T47D (cell line): ENCODE measurements at places on chromosomes 4 and X.
A peak's percentile ranks its signal among the peaks of the same experiment; 100 is the strongest.

GRCh38 chr4:76745240-76745639 lies 152.7 kb downstream of the SOWAHB start:
- DNase-seq, result no peak

GRCh38 chr4:31803526-31804195 lies 1083.5 kb downstream of the PCDH7 start:
- no peak for DNase-seq

- no peak for DNase-seq
Measured at GRCh38 chrX:130560544-130560943, 158.8 kb downstream of the RBMX2 start.

DNA sequence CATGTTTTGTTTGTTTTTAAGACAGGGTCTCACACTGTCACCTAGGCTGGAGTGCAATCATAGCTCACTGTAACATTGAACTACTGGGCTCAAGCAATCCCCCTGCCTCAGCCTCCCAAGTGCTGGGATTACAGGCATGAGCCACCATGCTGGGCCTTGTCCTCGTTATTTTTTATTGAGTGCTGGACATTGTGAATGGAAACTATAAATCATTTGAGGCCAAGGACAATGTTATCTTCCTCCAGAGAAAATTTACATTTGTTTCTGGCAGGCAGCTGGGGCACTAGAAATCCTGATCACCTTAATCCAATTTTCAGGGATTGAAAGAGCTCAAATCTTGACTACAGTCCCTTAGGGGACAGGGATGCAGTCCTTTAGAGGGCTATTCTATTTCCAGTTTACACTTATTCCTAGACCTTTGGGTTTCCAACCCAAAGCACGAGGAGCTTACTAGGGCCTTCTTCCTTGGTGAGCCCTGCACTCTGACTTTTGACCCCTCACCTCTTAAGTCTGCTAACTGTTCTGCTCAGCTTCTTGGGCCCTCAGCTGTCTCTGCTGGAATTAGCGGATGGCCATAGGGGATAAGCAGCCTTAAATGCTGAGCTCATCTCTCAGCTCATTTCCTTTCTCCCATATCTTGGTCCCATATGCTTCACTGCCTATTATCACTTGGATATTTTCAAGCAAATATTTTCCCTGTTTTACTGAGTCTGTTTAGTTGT lies 23.0 kb upstream of the PDZD4 start:
- DNase-seq, result no peak

GRCh38 chr4:47933840-47934239 lies 19.5 kb upstream of the NFXL1 start:
- DNase-seq, result no peak

DNA sequence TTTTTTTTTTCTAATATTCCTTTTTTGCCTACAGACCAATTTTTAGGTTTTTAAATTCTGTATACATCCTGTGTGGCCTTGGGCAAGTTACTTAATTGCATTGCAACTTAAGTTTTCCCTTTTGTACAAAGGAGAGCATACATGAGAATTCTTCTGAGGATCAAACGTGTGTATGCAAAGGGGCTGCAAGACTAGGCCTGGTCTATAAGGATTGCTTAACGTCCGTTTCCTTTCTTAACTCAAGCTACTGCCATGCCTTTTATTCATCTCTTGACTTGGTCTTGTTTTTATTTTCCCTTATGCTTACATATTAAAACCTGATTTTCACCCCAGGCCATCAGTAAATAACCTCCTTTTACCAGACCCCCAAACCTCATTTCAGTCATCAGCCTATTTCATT lies 13.6 kb downstream of the RBPJ start:
- DNase-seq, result no peak

DNA sequence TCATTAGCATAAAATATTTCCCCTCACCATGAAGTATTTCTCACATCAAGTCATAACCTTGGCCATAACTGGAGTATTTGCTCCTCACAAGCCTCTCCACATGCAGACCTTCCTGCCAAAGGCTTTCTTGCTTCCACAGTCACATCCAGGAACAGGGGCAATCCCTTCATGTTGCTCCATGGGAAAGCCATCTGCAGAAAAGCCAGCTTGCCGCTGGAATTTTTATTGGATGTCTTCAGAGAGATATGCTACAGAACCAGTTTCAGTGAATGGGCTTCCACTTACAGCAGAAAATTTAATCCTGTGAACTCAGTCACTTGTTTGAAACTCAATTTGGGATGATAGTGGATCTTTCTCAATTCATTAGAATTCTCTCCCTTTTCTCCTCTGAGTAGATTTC lies 3.2 kb upstream of the CDKN2AIP start:
- peak; percentile 58 for DNase-seq

DNA sequence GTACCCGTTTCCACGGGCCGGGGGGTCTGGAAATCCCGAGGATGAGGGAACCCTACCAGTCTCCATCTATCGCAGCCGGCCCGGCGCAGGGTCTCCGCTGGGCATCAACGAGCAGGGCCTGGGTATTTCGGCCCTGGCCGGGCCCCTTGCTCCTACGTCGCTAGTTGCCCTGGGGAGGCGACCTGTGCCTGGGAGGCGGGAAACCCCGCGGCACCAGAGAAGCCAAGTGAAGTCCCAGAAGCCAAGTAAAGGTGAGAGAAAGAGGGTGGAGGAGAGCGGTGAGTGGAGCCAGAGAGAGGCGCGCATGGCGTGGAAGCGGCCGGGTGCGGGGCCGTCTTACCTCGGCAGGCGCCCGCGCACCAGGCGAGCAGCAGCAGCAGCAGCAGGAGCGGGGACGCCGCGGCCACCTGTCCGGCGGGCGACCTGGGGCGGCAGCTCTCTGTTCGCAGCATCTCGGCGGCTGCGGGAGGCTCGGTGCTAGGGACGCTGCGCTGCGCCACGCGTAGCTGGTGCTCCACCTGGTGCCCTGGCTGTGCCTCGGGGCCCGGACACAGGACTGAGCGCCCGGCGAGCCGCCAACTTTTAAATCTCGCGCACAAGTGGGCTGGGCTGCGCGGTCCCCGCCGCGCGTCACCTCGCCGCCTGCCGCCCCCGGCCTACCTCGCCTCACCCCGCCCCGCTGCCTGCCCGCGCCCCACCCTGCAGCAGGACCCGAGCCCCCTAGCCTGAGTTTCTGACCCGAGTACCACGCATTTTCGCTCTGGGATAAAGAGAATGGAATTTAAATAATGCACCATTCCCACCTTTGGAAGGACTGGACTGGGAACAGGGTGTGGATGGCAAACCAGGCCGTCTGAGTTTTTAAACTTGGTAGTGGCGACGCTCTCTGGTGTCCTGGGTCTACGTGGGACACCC lies at the start of gene NMU:
Gene NMU, minus strand, starts transcription at position 558 of the 915 bp plus-strand sequence. Its CDS starts 106 bp downstream, at position 452.
- DNase-seq, result peak; percentile 72

DNA sequence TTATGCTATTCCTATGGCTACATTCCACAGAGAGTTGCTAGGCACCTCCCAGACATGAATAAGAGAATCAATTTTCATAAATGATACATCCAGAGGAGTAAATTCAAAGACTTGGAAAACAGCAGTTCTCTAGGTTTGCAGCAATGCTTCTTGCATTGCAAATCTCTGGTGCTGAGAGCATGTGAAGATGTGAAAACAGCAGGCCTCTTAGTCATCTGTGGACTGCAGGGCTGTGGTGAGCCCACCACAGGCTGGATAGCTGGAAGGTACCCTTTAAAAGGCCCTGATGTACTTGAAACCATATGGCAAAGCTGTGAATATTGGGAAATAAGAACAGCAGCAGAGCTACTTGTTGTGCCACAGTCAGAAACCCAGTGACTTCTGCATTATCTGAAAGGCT lies 2135.9 kb downstream of the ARAP2 start:
- DNase-seq, result no peak

- DNase-seq, result no peak
Measured at GRCh38 chr4:16467061-16467460, 240.8 kb upstream of the TAPT1 start.

DNA sequence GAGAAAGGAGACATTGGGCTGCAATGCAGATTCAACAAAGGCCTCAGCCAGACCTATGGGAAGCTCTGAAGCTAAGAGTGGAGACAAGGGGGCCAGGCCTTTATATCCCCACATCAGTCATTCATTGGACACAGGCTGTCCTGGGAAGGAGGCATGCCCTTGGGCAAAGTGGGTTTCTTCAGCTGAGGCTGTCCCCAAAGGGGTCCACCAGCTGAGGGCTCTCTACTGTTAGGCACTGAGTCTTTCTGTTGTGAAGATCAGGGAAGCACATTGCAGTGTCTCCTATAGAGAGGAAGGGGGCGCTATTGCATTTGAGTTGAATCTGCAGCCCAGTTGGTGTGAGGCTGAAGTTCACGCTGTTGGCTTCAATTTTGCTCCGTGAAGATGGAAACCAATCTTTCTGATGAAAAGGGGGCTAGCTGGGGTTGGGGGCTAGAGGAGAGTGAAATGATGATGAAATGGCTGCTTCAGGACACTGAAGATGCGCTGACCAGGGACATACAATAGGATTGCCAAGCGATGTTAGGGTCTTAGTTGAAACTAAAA lies 48.0 kb downstream of the SLC25A5 start:
- peak; percentile 39 for DNase-seq

DNA sequence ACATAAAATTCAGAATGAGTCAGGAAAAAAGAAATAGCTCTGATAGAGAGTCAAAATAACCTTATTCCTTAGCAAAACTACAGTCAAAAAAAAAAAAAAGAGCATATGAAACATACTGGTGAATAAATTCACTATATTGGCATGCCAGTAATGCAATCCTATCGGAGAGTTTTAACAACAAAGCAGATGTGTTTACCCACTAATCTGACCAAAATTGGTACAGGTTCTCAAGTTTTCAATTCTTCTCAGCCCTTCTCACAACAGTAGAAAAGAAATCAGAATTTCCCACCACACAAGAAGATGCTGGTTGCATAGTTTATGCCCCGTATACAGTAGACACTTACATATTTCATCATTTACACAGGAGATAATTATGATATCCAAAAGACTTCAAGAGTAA lies 59.4 kb downstream of the LCORL start:
- DNase-seq, result no peak

- no peak for DNase-seq
Measured at GRCh38 chr4:78068481-78068880, 11.4 kb downstream of the FRAS1 start.

- DNase-seq, result no peak
Measured at GRCh38 chrX:10233696-10234095, 76.9 kb downstream of the CLCN4 start.

DNA sequence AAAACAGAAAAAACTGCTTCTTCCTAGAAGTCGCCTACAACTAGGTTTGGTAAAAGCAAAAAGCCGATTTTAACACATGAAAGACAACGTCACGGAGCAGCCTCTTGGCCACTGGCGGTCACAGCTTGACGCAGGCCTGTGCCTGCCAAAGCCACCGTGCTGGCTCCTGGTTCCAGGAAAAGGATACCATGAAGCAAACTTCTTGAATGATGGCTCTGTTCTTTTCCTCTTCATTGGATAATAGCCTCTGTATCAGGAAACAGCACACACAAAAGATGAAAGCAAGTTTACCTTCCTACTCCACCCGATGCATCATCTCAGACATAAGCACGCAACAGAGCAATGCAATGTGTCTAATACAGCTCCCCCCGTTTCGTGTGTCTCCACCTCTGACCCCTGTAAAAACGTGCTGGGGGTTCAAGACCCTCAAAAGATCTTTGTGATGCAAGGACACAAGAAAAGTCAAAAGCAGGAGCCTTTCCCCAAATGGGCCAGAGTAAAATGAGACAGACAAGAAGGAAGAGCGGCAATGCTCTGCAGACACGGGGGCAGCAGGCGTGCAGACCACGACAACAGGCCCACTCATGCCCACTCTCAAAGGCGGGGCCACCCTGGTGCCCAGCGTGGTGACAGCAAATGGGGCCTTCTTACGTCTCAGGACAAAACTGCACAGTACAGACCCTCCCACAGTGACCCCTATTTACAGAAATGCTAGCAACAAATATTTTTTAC lies 19.4 kb downstream of the GAK start:
- DNase-seq, result no peak

- no peak for DNase-seq
Measured at GRCh38 chrX:39591099-39591498, 506.7 kb downstream of the BCOR start.

DNA sequence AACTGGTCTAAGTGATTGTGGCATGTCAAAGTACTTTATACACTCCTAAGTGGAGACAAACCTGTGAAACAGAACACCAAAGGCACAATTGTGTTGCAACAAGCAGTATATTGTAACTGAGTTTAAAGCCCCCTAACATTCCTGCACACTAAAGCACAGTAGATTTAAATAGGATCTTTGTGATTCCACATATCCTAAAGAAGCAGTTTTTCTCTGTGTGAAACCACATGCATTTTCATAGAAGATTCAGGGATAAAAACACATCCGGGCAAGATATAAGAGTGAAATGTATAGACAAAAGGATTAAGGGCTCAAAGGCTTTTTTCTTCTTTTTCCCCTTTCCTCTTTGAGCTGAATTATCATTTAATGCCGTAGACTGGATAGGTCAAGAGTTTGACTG lies 82.2 kb downstream of the ANK2 start:
- no peak for DNase-seq

GRCh38 chr4:56681853-56682525 lies 893 bp upstream of the HOPX start:
- DNase-seq, result no peak

GRCh38 chrX:135302269-135302873 lies 6.9 kb upstream of the ETDC start:
- DNase-seq, result no peak

DNA sequence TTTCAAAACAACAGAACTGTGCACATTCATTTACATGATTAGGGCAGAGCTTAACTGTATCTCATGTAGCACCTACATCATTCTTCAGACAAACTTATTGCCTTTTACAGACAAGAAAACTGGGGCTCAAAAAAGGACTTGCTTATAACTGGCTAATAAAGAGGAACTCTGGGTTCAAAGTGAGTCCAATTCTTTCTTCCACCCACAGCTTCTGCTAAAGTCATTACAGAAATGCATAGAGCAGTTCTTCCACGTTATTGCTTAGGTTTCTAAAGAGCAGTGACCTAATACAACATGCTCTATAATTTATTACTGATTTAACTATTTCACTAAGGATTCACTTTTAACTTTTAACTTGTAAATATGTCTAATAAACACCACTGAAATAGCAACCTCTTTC lies 60.6 kb downstream of the ELOVL6 start:
- no peak for DNase-seq

DNA sequence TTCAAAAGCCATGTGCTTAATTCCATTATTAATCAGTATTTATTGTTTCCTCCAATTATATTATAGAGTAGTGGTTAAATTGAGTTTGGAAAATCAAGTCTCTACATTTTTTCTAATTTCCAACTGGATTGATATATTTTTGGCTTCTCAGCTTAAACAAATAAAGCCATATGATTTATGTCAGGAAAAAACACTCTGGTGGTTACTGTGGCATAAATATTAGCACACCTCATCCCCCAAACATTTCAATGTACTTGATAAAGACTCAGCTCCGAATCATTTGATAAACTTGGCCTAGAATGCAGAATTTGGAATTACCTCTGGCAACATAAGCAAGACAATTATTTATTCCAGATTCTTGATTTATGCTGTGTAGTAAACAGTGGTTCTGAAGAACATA lies 2313.8 kb downstream of the ARAP2 start:
- DNase-seq, result no peak
